Hair follicle dermal papilla cell (primary cell): ENCODE measurements at places on chromosomes 4 and X. TPM values are rescaled to one million over a fixed set of nuclear protein-coding genes. Genes with fewer than 3 reads are reported as not detected.

The STAG2 gene
- 63.3 and 85.0 TPM in 2 replicates for total RNA-seq

The SMIM10 gene
- total RNA-seq = 2.8 and 3.6 TPM in 2 replicates

The LANCL3 gene
- 0.24 and 0.32 TPM in 2 replicates for total RNA-seq

The WWC2 gene
- 40.4 and 40.6 TPM in 2 replicates for total RNA-seq

The ATP2B3 gene
- total RNA-seq = 0.16 TPM in 1 of 2 replicates, not detected in the other
